CD4-positive, alpha-beta T cell treated with Interleukin-21 for 1 hour (primary cell): ENCODE measurements at places on chromosomes 7 and 10.

DNA sequence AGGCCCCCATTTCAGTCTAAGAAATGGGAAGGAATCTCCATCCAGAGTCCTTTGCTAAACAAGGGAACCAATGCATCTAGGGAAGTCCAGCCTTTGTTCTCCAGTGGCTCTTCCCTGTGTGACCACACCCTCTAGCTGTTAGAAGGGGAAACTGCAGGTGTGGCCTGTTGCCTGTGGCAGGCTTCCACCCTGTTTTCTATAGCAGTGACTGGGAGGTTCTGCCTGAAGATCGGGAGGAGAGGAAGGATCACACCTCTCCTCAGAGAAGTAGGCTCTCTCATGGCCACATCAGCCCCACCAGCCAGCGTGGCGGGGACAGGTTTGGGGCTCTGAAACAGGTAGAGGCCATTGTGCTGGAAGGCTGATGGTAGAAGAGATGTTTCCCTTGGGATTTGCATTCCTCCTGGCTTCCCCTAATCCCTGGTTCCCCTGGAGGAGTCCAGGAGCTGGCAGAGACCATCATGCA is 47.7 kb upstream of the TRIM8 start:
- DNase-seq = peak; percentile 36

- DNase-seq = no peak
Measured at GRCh38 chr10:49550563-49550962, 11.6 kb upstream of the ERCC6 start.

DNA sequence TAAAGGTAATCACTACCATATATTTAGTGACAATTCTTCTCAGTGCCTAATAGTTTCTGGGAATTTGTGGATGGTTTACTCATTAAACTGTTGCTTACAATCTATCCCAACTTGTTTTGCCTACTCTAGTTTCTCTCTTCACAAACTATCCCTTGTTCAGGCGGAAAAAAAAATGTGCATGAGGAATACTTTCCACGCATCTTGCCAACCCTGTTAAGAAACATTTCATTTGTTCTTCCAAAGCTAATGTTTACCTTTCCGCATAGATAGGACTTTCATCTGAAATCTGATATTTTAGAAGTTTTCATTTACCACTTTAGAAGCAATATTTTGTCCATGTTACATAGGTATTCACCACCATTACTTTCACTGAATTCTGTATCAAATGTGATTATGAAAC is 191.9 kb downstream of the MDFIC start:
- no peak for DNase-seq

DNA sequence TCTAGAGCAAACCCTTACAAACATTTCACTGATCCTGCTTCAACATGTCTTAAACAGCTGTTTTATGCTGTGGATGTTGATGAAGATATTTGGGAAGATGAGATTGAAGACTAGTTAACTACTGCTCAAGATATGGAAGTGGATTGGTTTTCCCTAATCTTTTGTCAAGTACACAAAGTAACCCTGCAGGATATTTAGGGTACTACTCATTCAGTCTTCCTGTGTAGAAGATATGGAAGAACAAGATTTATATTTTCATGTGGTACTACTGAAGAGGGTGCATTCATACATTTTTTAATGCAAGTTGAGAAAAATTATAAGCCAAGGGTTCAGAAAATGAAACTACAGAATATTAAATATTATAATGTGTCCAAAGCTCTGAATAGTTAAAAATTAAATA is 18.3 kb upstream of the TMEM140 start:
- no peak for DNase-seq

GRCh38 chr7:128404886-128405470 is 4.8 kb downstream of the IMPDH1 start:
- no peak for DNase-seq

- no peak for DNase-seq
Measured at GRCh38 chr10:95319239-95319638, 28.4 kb upstream of the PDLIM1 start.

DNA sequence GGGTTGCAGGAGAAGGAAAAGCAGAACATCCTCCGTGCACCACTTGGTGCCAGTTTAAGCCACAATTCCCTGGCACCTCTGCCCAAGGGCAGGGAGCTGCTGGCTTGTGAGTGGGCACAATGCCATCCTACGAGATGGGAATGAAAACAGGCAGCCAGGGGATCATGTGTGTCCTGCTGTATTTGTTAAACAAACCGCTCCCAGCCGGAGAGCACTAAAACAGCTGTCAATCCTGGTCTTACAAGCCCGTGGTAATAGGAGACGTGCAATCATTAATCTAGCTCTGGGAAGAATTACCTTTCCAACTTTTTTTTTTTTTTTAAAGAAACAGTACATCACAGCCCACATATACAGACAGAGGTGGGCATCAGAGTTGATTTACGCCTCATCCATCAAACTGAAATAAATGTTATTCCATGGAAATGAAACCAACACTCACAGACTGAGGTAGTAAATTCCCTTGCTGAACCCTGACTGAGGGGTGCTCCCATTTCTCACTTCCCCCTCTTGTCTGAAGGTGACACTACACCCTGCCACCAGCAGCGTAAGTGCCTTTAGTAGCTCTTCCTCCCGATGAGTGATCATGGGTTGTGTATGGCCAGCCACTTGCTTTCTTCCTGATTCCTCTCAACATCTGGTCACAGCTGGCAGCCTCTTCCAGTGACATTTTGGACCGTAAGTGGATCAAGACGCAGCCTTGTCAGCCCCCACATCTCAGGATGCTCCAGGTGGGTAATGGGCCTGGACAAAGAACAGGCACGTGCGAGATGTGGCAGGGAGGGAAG is 143.8 kb downstream of the TEX36 start:
- DNase-seq = no peak

DNA sequence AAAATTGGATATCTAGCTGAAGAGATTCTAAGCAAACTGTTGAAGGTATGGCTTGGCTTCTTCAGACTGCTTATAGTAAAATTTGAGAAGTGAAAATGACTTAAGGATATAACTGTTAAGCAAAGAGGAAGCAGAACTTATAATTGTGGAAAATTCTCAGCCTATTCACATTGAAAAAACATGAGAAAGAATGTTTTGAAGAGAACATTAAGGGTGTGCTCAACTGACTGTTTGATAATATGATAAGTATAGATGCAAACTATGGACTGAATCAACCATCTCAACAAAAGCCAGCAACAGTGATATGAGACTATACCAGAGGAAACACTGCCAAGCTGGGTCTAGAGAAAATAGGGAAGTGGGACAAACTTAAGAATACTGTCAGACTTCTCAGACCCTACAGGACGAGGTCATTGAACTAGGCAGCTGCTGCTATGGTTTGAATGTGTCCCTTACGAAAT is 133.1 kb upstream of the PPP1R3A start:
- DNase-seq = no peak

GRCh38 chr10:99787782-99788445 is 5.5 kb downstream of the ABCC2 start:
- no peak for DNase-seq

GRCh38 chr7:86668315-86668714 is 24.6 kb downstream of the GRM3 start:
- DNase-seq = no peak

- DNase-seq = no peak
Measured at GRCh38 chr10:119667562-119668328, 16.6 kb downstream of the BAG3 start.

- peak; percentile 14 for DNase-seq
Measured at GRCh38 chr10:77111611-77112550, 525.7 kb downstream of the KCNMA1 start.

DNA sequence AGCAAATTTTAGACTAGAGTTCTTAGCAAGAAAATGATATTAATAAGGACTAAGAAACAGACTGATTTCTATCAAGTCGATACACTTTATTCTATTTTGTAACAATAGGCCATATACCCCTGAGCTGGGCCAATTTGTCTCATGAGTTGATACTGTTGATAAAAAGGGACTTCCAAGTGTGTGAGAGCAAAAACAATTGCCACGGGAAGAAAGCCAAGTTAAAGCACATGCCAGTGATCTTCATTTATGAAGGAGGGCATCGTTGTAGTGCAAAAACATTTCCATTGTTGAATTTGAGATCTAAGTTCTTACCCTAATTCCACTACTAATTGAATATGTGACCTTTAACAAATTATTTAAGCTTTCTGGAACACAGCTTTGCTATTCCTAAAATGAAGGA is 119.9 kb downstream of the CNOT4 start:
- DNase-seq = no peak

- no peak for DNase-seq
Measured at GRCh38 chr7:10685040-10685439, 288.6 kb upstream of the PHF14 start.

- no peak for DNase-seq
Measured at GRCh38 chr10:48391994-48392393, 85.5 kb downstream of the MAPK8 start.

GRCh38 chr10:87865241-87865881 is 1.9 kb downstream of the PTEN start:
- no peak for DNase-seq

DNA sequence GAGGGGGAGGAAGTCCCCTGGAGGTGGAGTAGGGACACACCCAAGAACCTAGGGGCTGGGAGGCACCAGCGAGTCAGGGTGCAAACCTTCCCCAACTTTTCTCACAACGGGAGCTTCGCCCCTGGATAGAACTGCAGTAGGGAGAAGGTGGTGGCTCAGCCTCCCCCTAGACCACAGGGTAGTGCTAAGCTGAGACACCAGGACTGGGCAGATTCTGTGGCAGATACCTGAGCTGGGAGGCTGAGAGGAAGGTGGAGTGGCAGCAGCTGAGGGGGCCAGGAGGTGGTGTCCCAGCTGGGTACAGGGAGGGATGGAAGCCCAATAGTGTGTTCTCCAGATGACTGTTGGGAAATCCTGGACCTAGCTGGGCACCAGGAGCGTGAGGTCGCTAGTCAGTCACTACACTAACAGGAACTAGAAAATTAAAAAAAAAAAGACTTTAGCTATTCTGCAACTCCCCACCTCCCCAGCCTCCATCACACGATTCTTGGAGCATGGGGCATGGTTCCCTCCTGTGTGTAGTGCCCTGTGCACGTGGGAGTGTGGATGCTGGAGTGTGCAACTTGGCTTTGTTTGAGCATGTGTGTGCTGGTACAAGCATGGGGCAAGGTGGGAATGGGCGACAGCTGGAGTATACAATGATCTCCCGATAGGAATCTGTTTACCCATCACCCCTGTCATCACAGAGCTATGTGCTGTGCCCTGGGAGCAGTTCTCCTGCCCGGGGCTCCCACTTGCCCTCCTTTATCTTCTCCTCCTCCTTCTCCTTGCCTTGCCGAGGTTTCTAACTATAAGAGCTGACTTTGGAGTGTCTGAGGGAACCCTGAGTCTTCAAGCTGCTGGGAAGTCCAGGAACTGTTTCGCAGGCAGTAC is 8.8 kb upstream of the TRPV6 start:
- DNase-seq = no peak

- DNase-seq = no peak
Measured at GRCh38 chr7:135224027-135224426, 9.6 kb upstream of the STRA8 start.

- no peak for DNase-seq
Measured at GRCh38 chr10:109358325-109358724, 565.0 kb downstream of the XPNPEP1 start.

GRCh38 chr7:50926049-50926448 is 143.4 kb upstream of the GRB10 start:
- no peak for DNase-seq

- no peak for DNase-seq
Measured at GRCh38 chr10:51651063-51651462, 48.3 kb downstream of the CSTF2T start.

DNA sequence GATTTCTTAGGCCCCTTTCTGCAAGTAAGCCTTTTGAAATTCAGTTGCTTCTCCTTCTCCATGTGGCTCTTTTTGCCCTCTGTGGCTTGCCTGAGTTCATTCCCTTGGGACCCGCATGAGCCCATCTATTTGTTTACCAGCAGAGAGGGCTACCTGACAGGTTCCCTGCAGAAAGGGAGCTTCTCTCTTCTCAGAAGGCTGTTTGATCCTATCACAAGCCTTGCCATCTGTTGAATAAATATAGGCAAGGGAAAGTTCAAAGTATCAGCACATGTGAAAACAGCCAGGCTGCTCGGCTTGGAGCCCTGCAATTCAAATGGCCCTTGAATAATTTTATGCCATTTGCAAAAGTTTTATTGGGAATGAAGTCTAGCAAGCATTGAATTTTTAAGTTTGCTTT is 720.2 kb upstream of the FZD8 start:
- no peak for DNase-seq

- DNase-seq = no peak
Measured at GRCh38 chr7:101725921-101726320, 91.5 kb upstream of the CUX1 start.

GRCh38 chr7:118734541-118734940 is 510.0 kb downstream of the ANKRD7 start:
- DNase-seq = no peak

DNA sequence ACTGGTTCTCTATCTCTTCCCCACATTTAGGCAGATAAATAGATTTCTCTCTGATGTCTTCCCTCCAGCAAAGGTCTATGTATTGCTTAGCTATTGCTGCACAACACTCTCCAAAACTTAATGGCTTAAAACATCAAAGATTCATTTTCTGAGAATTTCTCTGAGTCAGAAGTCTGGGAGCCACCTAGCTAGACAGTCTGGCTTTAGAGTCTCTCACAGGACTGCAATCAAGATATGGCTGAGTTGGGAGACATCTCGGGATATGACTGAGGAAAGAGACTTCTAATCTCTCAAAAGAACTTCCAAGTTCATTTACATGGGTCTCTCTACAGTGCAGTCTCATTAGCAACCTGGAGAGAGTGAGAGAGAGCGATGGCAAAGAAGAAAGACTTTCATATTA is 553.6 kb upstream of the GHITM start:
- DNase-seq = no peak

- no peak for DNase-seq
Measured at GRCh38 chr10:129328546-129328945, 138.5 kb upstream of the MGMT start.

DNA sequence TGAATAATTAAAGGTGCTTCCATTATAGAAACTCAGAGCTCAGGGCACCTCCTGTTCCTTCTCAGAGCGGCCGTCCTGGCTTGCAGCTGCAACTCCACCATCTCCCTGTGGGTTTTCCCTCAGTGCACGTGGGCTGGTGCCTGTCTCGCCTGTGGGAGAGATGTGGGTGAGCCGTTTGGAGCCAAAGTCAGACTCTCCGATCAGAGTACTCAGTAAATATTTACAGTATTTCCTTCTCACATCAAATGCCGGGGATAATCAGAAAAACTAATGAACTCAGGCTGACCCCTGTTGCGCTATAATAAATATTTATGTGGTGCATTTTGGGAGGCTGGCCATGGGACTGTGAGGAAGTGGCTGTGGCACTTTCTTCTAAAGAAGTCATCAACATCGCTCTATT is 155.8 kb upstream of the HABP2 start:
- no peak for DNase-seq

GRCh38 chr7:111677848-111678247 is 115.6 kb upstream of the IMMP2L start:
- no peak for DNase-seq

- no peak for DNase-seq
Measured at GRCh38 chr7:81583090-81583489, 186.8 kb downstream of the HGF start.

- DNase-seq = no peak
Measured at GRCh38 chr7:35530124-35531109, 164.5 kb downstream of the HERPUD2 start.

- peak; percentile 35 for DNase-seq
Measured at GRCh38 chr10:132539431-132539839, 1.8 kb downstream of the INPP5A start.
